ENCODE measurements at places on chromosomes 1 and 21.

DNA sequence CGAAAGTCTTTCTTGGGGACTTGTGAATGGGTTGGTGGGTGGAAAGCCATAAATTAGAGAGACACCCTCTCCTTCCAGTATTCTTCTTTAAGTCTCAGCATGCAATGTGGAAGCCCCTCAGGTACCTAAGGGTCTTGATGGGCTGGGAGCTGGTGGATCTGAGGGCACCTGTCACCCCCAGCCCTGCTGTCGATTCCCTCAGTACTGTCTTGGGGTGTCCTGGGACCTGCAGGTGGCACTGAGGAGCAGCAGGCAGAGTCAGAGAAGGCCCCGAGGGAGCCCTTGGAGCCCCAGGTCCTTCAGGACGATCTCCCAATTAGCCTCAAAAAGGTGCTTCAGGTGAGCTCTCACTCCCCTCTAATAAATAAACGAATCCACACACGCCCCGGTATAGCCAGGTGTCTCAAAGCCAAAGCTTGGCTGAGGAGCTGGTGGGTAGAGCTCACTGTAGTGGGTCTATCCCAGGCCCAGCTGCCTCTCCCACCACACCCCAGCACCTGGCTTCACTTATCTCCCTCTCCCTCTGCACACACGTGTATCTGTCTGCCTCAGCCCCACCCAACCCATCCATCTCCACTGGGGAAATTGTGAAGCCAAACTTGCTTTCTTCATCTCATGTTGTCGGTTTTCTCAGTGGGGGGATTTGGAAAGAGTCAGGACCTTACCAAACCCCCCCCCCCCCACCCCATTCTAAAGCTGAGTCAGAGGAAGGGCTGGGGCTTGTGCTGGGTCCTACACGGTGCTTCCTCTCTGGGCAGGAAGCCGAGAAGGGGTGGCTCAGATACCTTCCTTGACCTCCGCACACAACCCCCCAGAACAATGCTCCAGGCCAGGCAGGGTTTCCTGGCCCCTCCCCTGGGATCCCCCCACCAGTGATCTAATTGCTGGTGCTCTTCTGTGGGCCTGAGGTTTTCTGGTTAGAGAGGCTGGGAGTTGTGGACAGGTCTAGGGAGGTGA, 1.6 kb downstream of the ADAM15 start:
- DNase-seq = no peak
- peaks cover 42% of the 10 kb centered on the region for H3K4me1 ChIP-seq
- peak overlapping the region; percentile 96 for H3K27ac ChIP-seq
- peak overlapping the region; percentile 86 for H3K4me3 ChIP-seq

GRCh38 chr1:25580927-25581326, 35.7 kb upstream of the MAN1C1 start:
- no peak for DNase-seq
- no peak overlapping the region for H3K27ac ChIP-seq
- no peaks in the 10 kb centered on the region for H3K36me3 ChIP-seq
- H3K4me1 ChIP-seq = no peaks in the 10 kb centered on the region
- no peak overlapping the region for H3K4me3 ChIP-seq

GRCh38 chr1:247147781-247148180, 24.0 kb downstream of the ZNF124 start:
- peaks cover 23% of the 10 kb centered on the region for H3K36me3 ChIP-seq
- H3K27ac ChIP-seq = no peak overlapping the region
- DNase-seq = no peak
- H3K4me1 ChIP-seq = no peaks in the 10 kb centered on the region

- no peaks in the 10 kb centered on the region for H3K36me3 ChIP-seq
- H3K4me1 ChIP-seq = no peaks in the 10 kb centered on the region
- no peak for DNase-seq
- no peak overlapping the region for H3K4me3 ChIP-seq
- H3K27me3 ChIP-seq = no peaks in the 10 kb centered on the region
These were observed 28.1 kb downstream of the CLDN17 start for GRCh38 chr21:30138483-30138882.

DNA sequence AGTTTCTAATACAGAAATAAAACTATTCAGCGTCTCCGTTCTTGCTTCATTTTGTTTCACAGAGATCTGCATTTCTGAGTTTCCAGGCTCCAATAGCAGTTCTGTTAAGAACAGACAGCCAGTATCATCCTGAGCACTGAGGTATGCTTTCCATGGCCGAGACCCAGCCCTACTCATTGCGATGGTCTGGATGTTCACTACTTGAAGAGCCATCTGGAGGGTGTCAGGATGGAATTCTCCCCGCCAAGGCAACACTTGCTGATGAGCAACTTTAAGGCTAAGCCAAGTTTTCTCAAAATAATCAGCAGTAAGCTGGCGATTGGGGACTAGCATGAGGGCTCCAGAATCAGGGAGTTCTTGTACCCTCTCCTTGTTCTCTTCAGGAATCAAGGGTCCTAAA, 7.7 kb upstream of the BCL2L15 start:
- DNase-seq = no peak
- H3K27me3 ChIP-seq = no peaks in the 10 kb centered on the region
- peaks cover 31% of the 10 kb centered on the region for H3K36me3 ChIP-seq
- no peaks in the 10 kb centered on the region for H3K4me1 ChIP-seq

- H3K4me1 ChIP-seq = peaks cover 29% of the 10 kb centered on the region
- no peaks in the 10 kb centered on the region for H3K27me3 ChIP-seq
- H3K36me3 ChIP-seq = no peaks in the 10 kb centered on the region
- DNase-seq = peak; percentile 93
- H3K4me3 ChIP-seq = no peak overlapping the region
These were observed 205.1 kb upstream of the RUNX1 start for GRCh38 chr21:35254006-35254764.

DNA sequence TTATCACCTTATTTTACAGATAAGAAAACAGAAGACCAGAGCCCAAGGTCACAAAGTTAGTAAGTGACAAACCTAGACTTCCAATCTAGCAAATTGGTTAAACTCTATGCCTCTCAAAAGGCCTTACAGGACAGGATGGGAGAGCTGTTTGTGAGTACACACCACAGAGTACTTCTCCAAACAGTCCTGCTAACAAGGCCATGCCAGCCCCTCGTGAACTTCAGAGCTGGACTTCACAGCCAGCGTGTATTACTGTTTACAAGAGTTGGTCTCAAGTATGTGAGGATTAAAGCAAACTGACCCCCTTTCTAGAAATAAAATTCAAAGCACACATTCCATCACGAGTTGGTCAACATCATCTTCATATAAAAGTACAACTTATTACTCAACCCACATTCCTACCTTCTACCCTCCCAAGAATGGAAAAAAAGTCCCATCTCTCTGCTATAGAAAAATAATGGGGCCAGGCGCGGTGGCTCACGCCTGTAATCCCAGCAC, 19.8 kb upstream of the UBR4 start:
- H3K27ac ChIP-seq = no peak overlapping the region
- H3K27me3 ChIP-seq = no peaks in the 10 kb centered on the region
- no peaks in the 10 kb centered on the region for H3K4me1 ChIP-seq
- no peak for DNase-seq

GRCh38 chr1:22808676-22809483, 98.2 kb downstream of the EPHB2 start:
- H3K36me3 ChIP-seq = no peaks in the 10 kb centered on the region
- no peak overlapping the region for H3K4me3 ChIP-seq
- no peaks in the 10 kb centered on the region for H3K27me3 ChIP-seq
- peaks cover 33% of the 10 kb centered on the region for H3K4me1 ChIP-seq
- peak overlapping the region; percentile 68 for H3K27ac ChIP-seq

DNA sequence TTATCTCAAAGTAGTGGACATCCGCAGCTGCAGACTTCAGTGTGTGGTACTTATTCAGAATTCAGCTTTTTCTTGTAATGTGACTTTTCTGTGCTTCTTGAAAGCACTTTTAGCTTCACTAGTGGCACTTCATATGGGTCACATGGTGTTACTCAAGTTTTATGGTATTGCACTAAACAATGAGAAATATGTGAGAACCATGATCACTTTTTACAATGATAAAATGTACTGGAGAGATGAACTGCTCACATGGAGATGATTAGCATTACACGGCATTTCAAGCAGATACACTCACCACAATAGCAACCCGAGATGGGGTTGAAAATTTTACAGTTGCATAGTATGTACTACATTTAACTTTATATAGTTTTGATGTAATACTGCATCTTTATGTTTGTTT, 40.1 kb upstream of the GPR52 start:
- H3K27ac ChIP-seq = no peak overlapping the region
- no peaks in the 10 kb centered on the region for H3K4me1 ChIP-seq
- no peaks in the 10 kb centered on the region for H3K36me3 ChIP-seq
- H3K4me3 ChIP-seq = no peak overlapping the region
- H3K27me3 ChIP-seq = no peaks in the 10 kb centered on the region

DNA sequence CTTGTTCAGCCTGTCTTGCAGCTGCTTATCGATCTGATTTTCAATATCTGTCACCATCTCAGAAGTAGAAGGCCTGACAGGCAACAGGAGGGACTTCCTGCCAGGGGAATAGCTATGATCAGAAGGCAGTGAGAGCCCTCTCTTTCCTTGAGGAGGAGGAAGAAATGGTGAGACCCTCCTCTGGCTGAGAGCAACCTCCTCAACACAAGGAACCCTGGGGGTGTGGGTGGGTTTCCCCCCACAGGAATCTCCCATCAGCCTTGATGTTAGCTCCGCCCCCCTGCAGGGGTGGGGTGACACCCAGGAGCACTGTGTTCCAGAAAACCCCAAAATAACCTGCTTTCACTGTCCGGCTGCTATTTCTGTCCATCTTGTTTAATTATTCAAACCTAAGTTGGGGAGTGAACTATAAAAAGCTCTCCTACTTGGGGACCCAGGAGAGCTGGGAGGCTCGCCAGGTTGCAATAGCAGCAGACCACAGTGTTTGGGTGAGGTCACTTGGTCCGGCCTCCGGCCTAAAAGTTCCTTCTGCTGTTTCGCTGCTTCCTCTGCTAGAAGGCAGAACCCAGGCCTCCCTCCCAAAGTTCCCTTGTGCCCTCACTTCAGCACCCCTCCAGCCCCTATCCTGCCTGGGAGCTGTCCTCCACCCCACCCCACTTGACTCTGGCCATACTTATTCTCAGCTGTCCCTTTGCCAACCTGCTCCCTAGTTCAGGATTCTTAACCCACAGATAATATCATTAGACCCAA, 7.8 kb upstream of the MEF2D start:
- H3K4me1 ChIP-seq = peaks cover 58% of the 10 kb centered on the region
- no peaks in the 10 kb centered on the region for H3K27me3 ChIP-seq
- peak overlapping the region; percentile 92 for H3K27ac ChIP-seq

- no peak overlapping the region for H3K27ac ChIP-seq
- no peak for DNase-seq
- no peak overlapping the region for H3K4me3 ChIP-seq
These were observed 18.2 kb upstream of the CTSK start for GRCh38 chr1:150826299-150826698.

- no peaks in the 10 kb centered on the region for H3K4me1 ChIP-seq
- H3K27me3 ChIP-seq = no peaks in the 10 kb centered on the region
These were observed 9.8 kb upstream of the FNBP1L start for GRCh38 chr1:93437976-93438605.

DNA sequence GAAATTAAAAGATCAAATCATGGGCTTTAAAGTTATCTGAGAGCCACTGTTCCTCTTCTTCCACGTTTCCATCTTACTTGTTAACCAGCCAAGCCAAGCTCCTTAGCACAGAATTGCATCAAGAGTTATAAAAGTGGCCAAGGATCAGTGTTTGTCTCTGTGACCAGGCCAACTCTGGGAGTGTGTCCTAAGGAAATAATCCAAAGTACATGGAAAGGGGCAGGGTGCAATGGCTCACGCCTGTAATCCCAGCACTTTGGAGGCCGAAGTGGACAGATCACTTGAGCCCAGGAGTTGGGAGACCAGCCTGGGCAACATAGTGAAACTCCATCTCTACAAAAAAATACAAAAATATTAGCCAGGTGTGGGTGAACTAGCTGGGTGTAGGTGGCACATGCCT, 10.0 kb upstream of the MPZL1 start:
- DNase-seq = no peak
- no peak overlapping the region for H3K27ac ChIP-seq

GRCh38 chr1:193103759-193104501, 1.3 kb downstream of the GLRX2 start:
- H3K27ac ChIP-seq = peak overlapping the region; percentile 79
- peak overlapping the region; percentile 70 for H3K4me3 ChIP-seq
- H3K36me3 ChIP-seq = no peaks in the 10 kb centered on the region
- no peak for DNase-seq

DNA sequence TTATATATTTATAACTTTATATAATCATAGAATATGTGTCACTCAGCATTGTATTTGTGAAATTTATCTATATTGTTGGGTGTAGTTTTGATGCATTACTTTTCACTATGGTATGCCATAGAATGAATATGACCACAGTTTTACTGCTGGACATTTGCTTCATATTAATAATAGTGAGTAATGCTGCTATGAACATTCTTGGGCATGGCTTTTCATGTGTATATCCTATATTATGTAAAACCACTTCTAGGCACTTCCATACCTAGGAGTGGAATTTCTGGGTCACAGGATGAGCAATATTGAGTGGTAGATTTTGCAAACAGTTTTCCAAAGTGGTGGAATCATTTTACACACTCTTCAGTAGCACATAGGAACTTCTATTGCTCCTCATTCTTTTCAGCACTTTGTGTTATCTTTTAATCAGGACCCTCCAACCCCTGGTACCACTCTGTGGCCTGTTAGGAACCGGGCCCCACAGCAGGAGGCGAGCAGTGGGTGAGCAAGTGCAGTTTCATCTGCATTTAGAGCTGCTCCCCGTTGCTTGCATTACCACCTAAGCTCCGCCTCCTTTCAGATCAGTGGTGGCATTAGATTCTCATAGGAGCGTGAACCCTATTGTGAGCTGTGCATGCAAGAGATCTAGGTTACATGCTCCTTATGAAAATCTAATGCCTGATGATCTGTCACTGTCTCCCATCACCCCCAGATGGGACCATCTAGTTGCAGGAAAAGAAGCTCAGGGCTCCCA, 56.0 kb upstream of the CNIH3 start:
- DNase-seq = no peak
- H3K27ac ChIP-seq = no peak overlapping the region
- H3K4me3 ChIP-seq = no peak overlapping the region
- H3K4me1 ChIP-seq = no peaks in the 10 kb centered on the region
- H3K36me3 ChIP-seq = no peaks in the 10 kb centered on the region

GRCh38 chr1:93257889-93258288, 77.4 kb downstream of the CCDC18 start:
- no peaks in the 10 kb centered on the region for H3K4me1 ChIP-seq
- H3K27me3 ChIP-seq = no peaks in the 10 kb centered on the region
- peaks cover 4% of the 10 kb centered on the region for H3K36me3 ChIP-seq
- H3K27ac ChIP-seq = no peak overlapping the region
- no peak for DNase-seq

- H3K36me3 ChIP-seq = no peaks in the 10 kb centered on the region
These were observed 39.8 kb upstream of the ZC3H12A start for GRCh38 chr1:37434292-37435225.

GRCh38 chr1:70504176-70504820, 93.2 kb downstream of the CTH start:
- H3K27me3 ChIP-seq = no peaks in the 10 kb centered on the region
- H3K36me3 ChIP-seq = no peaks in the 10 kb centered on the region
- H3K27ac ChIP-seq = no peak overlapping the region

GRCh38 chr21:38788275-38788905, 17.3 kb upstream of the ETS2 start:
- no peaks in the 10 kb centered on the region for H3K36me3 ChIP-seq
- DNase-seq = no peak
- peaks cover 14% of the 10 kb centered on the region for H3K4me1 ChIP-seq
- H3K4me3 ChIP-seq = no peak overlapping the region
- H3K27ac ChIP-seq = no peak overlapping the region
- no peaks in the 10 kb centered on the region for H3K27me3 ChIP-seq
